ENCODE measurements at places on chromosomes 2 and 18. TPM values are rescaled to one million over a fixed set of nuclear protein-coding genes. Genes with fewer than 3 reads are reported as not detected.

- DNase-seq: no peak
Observed at GRCh38 chr2:79855264-79856006, 342.6 kb downstream of the CTNNA2 start.

- no peak for DNase-seq
Observed at GRCh38 chr2:33605056-33605455, 6.0 kb upstream of the FAM98A start.

DNA sequence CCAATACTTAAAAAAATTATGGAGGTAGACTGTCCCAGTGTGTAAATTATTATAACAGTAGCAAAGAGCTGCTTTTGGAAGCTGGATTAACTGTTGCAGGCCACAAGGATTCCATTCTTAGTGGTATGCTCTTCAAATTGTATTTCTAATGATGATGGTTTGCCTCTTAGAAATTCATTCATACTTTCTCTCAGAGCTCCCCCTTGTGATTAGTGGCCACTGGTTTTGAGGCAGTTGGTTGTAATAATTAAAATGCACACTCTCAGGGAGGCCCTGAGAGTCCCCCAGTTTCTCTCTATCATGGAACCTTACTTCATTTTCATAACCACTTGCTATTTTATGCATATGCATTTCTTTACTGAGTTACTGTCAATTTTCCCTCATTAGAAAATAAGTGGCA, 122.5 kb downstream of the PLA2R1 start:
- peak; percentile 19 for DNase-seq

DNA sequence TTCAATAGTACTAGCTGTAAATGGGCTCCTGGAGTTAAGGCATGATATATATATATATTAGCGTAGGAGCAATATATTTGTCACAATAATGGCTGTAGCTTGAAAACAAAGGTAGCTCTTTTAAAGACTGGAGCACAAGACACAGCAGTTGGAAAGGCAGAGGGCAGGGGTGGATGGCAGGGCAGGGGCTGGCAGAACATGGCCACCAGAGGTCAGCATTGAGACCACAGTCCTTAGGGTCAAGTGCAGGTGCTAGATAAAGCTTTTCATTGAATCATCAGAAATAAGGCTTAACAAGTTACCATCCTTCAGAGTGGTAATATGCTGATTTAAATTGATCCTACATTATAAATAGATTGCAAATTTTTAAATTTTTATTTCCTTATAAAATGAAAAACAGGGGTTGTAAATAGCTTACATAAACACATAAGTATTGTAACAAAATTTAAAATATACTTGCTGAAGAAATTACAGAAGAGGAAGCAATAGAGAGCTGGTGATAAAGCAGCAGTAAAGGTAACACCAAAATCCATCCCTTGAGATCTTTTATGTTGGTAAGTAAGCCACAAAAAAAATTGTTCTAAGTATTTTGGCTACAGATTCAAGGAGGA, 161.2 kb upstream of the PIEZO2 start:
- peak; percentile 64 for DNase-seq

- no peak for DNase-seq
Observed at GRCh38 chr18:52553441-52553840, 213.4 kb downstream of the DCC start.

DNA sequence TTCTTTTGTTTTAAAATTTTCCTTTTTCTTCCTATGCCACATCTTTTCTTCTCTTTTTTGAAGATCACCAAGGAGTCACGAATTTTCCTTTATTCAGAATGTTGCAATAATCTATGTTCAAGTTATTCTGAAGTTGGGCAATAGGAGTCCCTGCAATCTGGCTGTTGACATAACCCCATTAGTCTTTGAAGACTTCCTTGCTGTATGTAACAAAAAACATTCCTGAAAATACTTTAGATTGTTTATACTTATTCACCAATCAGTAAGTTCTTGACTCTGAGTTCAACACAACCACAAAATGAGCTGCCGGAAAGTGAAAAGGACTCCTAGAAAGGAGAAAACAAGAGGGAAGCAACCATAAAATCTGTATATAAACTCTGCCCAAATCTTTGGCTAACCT, 62.8 kb downstream of the TMEM237 start:
- DNase-seq: no peak

GRCh38 chr2:22481486-22482259, 903.3 kb upstream of the KLHL29 start:
- no peak for DNase-seq

Gene RAB6C
- not detected for total RNA-seq

Gene RGPD3
- not detected for total RNA-seq

DNA sequence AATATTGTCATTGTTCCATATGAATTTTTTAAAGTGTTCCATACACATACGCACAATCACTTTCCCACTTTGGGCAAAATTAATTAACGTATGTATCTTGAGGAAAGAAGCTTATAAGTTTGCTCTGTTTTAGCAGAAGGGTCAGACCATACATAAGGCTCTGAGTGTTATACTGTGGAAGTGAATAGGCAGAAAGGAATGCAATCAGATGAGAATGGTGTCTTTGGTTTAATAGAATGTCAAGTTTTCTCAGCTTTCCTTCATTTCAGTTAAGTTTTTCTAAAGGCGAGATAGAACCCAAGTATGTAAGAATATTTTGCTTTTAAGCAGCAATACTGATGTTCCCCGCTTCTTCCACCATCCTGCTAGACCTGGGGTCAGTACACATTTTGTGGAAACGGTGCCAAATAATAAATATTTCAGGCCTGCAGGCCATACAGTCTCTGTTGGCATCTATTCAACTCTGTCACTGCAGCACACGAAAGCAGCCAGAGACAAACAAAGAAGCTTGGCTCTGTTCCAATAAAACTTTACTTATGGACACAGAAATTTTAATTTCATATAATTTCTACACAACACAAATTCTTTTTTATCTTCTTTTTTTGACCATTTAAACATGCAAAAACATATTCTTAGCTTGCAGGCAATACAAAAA, 100.6 kb downstream of the UPP2 start:
- no peak for DNase-seq

DNA sequence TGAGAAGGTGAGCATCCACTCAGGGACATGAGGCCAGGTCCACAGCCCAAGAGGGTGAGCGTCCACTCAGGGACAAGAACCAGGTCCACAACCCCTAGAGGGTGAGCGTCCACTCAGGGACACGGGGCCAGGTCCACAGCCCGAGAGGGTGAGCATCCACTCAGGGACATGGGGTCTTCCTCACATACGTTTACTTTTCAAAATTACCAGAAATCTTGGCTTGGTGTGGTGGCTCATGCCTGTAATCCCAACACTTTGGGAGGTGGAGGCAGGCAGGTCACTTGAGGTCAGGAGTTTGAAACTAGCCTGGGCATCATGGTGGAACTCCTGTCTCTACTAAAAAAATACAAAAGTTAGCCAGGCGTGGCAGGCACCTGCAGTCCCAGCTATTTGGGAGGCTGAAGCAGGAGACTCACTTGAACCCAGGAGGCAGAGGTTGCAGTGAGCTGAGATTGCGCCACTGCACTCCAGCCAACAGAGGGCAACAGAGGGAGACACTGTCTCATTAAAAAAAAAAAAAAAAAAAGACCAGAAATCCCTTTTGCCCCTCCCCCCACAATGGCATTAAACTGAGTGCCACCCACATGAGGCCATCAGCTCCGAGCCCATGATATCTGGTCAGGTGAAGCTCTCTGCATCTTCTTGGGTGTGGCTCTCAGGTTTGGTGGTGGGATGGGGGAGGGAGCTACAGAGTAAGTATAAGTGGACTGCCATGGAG, 9.0 kb upstream of the MBP start:
- peak; percentile 10 for DNase-seq

- no peak for DNase-seq
Observed at GRCh38 chr2:231379266-231380215, 16.0 kb upstream of the B3GNT7 start.

All from OCI-LY7 (cell line).